ENCODE measurements at places on chromosomes 2 and 18.

DNA sequence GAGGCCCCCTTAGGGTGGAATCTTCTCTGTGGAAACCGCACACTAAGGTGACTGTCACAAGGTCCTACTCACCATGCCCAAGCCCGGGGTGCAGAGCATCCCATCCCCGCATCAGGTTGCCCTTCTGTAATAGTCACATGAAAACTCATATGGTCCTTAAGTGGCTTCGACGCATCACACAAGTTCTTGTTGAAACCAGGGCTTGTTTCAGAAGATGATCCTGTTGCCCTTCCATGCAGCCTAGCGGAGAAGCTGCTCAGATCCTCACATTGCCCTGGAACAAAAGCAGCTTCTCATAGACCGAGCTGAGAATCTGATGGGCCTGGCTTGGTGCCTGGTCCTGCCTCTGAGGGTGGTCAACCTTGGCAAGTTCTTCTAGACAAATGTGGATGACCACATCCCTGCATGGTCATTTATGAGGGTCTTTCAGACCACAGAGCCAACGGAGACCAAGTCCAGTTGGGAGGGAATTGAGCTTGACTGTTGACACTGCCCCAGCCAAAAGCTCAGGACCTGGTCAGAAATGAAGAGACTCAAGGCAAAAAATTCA lies 54.1 kb downstream of the PDCL3 start:
- DNase-seq, result no peak

- peak; percentile 88 for DNase-seq
Measured at GRCh38 chr2:40101131-40101575, 322.1 kb upstream of the THUMPD2 start.

DNA sequence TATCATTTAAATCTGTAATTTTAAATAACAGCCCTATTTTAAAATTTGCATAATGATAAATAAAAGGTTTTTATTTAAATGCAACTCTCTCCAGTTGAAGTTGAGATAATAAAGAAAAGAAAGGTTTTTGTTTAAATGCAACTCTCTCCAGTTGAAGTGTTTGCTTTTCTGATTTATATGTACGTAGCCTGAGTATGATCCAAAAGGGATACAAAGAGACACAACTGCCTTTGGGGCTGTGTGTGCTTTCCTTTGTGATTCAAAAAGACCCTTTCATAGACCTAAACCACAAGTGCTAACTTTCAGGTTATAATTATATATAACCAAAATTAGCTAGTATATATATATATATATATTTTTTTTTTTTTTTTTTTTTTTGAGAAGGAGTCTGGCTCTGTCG lies 76.2 kb upstream of the MFF start:
- no peak for DNase-seq

DNA sequence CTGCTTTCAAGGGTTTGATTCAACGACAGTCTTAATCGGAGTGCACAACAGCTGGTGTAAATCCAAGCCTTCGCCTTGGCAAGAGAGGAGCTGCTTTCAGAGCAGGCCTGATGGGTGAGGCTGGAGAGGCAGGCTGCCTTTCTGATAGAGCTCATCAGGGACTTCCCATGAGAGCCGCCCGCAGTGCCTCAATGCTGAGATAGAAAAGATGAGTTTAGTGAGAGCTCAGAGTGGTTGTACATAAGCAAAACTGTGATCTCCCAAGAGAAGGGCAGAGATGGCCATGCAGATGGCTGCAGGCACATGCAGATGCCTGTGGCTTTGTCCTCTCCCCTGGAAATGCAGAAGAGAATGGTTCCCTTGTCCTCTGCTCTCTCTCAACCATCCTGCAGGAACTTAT lies 122.1 kb downstream of the ARL4C start:
- DNase-seq, result no peak

DNA sequence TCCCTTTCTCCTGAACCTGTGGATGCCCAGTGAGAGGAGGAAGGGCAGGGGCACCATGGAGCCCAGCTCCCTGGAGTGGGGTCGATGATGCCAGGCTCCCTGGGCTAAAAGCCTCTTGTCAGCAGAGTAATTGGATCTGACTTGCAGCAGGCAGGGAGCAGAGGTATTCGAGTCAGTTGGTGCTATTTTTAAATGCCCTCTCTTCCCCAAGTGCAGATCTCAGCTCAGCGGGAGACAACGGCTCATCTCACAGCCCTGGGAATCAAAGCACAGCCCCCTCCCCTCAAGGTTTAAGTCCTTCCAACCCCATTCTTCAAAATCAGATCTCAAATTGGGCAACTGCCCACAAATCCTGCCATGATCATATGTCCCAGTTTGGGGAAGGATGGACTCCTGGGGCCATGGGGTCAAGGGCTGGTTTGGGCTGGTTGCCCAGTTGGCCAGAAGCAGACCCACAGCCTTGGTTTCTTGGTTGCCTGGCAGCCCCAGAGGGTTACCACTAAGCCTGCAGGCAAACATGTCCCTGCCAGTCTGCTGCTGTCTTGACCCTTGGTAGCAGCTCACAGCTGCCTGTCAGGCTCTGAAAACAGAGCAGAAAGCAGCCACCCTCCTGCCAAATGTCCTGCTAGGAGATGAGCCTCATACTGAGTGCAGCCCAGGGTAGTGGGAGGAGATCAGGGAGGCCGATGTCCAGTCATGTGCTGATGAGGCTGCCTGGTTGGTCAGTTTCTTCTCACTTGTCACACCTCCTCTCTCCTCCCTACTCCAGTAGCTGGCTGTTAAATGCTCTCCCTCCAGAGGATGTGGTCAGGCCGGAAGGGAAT lies 244.9 kb downstream of the LOXHD1 start:
- no peak for DNase-seq

- DNase-seq, result no peak
Measured at GRCh38 chr2:96396095-96396494, 60.5 kb downstream of the NCAPH start.

- DNase-seq, result no peak
Measured at GRCh38 chr2:172093416-172094293, 8.3 kb downstream of the DLX1 start.

- DNase-seq, result peak; percentile 88
Measured at GRCh38 chr2:109257653-109258052, 128.6 kb downstream of the SH3RF3 start.

DNA sequence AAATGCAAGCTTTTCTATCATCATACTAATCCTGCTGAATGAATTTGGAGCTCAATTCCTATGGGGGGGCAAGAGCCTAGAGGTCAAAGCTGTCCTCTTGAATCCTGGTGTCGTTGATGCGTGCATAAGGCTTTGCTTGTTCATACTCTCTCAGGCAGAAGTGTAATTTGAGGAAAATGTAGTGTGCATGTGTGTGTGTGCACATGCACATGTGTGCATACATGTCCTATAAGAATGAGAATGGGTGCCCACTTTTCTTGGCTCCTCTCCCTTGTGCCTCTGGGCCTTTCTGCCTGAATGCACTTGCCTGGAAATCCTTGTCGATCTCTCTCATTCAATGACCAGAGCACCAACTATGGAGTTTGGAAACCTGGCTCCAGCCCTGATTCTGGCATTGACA lies 28.5 kb upstream of the C18orf32 start:
- no peak for DNase-seq

DNA sequence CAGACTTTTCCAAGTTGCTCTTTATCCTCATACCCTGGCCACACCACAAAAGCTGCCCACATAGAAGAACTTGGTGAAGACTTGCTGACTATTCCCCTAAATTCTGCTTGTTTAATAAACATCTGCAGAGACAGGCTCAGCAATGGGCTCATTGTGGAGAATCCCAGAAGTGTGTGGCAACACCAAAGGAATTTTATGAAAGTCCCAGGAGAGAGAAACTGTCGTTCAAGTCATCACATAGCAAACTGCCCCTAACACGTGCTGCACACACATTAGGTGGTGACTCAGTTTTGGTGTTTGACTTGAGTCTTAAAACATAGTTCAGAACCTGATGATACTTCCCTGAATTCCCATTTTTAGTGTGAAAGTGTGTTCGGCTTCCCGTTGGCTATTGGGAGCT lies 38.6 kb downstream of the CYP1B1 start:
- peak; percentile 46 for DNase-seq

DNA sequence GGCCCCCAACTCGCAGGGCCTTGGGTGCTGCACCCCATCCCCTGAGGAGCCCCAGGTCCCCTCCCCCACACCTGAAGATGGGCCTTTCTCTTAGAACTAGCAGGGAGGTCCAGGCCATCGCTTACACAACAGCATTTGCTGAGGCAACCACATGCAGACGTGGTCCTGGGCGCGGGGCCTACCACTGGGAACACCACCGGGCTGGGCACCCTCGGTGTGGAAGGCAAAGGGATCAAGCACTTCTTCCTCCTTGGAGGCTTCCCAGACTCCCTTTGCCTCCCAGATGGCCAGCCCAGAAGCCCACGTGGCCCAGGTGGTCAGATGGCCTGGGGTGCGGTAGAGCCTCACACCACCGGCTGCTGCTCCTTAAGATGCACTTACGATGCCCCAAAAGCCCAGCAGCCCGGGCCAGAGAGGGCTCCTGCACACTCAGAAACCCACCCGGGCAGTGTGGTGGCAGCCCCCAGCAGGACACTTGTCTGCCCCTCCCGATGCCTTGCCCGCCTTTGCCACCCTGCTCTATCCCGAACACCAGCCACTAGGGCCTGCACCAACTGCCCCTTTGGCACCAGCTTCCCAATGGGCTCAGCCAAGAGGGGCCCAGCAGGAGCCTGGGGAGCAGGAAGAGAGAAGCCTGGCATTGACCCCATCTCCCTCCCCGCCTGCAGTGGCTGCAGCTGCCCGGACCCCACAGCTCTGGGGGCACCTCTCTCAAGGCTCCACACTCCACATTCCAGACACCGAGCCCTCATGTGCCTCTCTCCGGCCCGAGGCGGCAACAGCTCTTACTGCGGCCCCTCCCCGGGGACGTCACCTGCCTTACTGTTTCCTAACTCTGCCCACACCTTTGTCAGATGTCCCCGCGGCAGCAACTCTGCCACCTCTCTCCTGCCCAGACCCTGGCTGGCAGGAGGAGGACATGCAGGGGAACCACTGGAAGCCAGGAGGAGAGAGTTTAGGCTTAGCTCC lies 13.9 kb upstream of the MLPH start:
- no peak for DNase-seq

DNA sequence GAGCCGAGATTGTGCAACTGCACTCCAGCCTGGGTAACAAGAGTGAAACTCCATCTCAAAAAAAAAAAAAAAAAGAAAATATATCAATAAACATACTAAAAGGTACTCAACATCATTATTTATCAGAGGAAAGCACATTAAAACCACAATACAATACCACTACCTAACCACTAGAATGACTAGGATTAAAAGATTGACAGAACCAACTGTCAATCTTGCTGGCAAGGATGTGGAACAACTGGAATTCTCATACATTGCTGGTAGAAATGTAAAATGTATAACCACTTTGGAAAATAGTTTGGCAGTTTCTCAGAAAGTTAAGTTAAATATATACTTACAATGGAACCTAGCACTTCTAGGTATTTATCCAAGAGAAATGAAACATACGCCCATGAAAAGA lies 88.6 kb downstream of the B3GNT2 start:
- DNase-seq, result no peak

DNA sequence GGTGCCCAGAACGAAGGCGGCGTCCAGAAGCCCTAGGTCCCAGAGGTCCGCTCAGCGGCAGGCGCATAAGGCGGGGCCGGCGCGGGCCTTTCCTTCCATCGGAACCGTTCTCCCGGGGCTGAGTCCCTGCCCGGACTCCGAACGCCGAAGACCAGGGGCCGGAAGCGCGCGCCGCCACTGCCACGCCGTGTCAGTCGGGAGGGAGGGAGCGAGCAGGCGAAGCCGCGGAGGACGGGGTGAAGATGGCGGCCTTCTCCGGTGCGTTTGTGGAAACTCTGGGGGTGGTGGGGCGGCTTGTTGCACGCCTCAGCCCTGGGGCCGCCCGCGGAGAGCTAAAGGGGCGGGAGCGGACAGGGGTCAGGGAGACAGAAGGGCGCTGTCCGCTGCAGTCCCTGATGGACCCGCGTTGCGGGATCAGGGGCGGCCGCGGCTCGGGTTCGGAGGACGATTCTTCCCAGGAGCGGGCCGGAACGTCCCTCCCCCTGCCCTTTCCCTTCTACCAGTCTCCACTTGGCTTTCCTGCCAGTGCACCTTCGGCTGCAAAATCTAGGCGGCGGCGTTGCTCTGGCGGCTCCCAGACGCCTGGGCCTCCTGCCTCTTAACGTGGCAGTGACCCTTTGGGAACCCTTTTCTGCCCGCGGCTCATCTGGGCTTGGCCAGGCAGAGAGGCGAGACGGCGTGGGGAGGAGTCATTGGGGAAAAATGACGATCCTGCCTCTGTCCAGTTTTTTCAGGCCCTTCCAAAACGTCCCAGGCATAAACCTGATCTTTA lies at the start of gene DDX1:
Gene DDX1 (plus strand): TSS at position 177 of the 772 bp plus-strand sequence. CDS start 66 bp downstream, at position 243.
- peak; percentile 88 for DNase-seq

DNA sequence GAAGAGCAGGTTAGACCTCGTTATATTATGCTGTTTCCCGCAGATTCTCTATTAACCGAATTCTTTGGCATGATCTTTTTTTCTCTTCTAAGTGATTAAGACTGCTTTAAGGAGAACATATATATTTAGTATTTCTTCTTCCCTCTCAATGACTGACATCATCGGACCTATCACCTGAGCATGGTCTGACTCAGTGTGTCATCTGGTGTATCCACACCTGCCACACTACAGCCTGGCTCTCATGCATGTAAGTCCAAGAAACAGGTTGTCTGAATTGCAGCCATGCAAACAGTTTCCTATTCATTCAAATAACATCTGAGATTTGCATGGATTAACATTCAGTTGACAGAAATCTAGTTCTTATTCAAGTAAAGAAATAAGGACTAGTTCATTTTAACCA lies 55.1 kb upstream of the CWC22 start:
- no peak for DNase-seq

- DNase-seq, result no peak
Measured at GRCh38 chr18:62402342-62402948, 77.3 kb downstream of the TNFRSF11A start.

DNA sequence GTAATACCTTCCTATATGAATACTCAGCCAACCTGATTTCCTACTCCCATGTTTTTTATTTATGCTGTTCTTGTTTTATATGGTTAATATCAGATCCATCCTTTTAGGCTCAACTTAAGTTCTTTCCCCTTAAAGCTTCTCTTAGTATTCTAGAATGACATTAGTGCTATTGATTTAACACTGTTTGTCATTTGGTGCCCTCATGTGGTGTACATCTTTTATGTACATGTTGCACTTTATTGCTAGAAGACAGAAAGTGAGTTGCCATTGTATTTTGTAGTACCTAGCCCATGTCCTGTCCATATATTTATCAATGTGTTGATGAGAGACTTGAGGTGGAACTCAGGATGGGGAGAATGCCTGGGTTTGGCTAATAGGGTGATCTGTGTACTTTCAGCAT lies 2.5 kb downstream of the HTRA2 start:
- DNase-seq, result peak; percentile 64

DNA sequence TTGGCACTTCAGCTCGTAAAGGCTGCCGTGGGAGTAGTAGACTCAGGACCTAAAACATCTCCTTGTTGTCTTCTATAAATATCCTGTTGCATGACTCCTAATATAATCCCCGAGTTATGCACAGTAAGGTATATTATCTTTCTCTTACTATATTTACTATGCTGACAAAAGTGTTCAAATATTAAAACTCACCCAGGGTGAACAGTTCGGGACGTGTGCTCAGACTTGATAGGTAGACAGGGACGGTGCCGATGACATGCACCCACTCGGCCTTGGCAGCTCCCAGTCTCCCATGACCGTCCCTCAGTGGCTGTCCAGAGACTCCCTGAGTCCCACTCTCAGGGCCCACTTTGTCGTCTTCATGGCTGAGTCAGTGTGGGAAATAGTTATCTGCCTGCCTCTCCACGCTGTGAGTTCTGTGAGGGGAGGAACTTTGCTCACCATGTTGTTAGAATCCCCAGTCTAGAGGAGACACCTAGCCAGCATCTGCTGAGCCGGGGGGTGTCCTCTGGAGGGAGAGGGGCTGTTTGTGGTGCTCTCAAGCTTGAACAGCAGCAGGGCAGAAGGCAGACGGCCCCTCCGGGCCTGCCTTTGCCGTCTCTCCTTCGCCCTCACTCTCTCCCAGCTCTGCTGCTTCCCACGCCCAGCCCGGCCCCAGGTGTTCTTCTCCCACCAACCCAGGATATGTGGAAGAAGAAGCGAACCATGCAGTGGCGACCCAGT lies 75.0 kb downstream of the DGKD start:
- DNase-seq, result no peak

Measured in mesenchymal stem cell (in vitro differentiated cells and primary cell).